Hematopoietic multipotent progenitor cell treated with erythropoietin and hydrocortisone succinate and interleukin-3 and kit ligand, for 4 days (in vitro differentiated cells): ENCODE measurements at places on chromosomes 2 and 18.
A peak's percentile ranks its signal among the peaks of the same experiment; 100 is the strongest.

GRCh38 chr2:234169674-234170073 is 119.2 kb downstream of the SPP2 start:
- DNase-seq, result no peak

GRCh38 chr2:222427646-222428301 is 3.4 kb downstream of the SGPP2 start:
- no peak for DNase-seq

- DNase-seq, result no peak
These were observed 476.7 kb downstream of the EPHA4 start for GRCh38 chr2:221095356-221095755.

DNA sequence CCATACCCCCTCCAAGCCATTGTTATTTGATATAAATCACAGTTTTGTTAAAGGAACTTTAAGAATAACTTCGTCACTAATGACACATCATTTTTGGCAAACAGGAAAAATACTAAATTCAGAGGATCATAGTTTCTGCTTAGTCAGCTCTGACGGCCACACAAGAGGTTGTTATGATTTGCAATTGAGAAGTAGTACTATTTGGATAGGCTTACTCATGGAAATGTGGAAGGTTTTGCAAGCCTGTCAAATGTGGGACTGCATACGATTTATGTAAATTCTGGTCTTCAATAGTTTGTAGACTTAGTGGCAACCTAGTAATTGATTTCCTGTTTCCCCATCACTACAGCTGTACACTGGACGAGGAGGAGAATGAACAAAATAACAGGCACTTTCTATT is 108.1 kb downstream of the ARHGEF33 start:
- DNase-seq, result peak; percentile 28

DNA sequence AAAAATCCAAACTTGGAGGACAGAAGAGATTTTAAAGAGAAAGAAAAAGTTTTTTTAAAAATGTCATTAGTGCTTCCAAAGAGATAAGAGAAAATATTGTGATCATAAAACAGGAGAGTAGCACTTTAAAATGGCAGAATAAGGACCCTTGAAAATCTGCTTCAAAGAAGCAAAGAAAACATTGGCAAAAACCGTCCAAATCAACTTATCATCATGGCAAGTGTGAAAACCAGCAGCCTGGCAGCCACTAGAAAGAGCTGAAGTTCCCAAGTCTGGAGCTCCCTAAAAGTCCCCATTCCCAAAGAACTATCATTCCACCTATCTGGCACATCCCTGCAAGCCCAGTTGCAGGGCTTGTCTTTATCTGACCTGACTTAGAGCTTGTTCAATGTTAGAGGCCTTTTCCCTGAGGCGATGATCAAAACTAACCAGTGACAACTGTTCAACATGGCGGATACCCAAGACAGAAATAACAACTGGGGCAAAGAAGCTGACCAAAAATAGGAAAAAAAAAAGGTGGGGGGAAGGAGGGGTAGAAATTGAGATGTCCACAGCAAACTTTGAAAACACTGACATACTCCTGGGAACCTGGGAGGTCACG is 24.6 kb upstream of the RNU4ATAC start:
- DNase-seq, result no peak

- DNase-seq, result no peak
These were observed 61.4 kb upstream of the ZBTB7C start for GRCh38 chr18:48470484-48471180.

DNA sequence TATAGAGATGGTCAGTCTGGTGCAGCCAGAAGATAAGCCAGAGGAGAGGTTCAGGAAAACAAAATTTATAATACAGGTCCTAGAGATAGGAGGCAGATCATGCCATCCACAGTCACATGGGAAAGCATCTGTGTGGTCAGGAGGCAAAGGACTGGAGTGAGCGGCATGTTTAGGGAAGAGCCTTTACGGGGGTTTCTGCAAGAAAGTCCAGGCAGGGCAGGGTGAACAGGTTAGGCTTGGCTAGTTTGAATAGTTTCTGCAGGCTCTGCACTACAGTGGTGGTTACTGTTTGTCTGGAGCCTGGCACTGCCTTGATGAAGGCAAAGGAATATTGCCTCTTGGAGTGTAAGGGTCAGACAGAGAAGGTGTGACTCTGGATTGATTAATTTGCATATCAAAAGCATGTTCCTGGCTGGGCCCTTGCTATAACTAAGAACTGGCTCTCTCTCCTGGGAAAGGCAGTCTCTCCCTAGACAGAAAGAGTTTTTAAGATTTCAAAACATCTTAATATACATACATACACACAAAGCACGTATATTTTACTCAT is 1034.7 kb upstream of the CHAC2 start:
- DNase-seq, result no peak

- no peak for DNase-seq
These were observed 416.6 kb upstream of the MEX3C start for GRCh38 chr18:51614033-51614432.

GRCh38 chr2:237896507-237896892 is 37.1 kb downstream of the RAMP1 start:
- no peak for DNase-seq

- no peak for DNase-seq
These were observed 5.9 kb upstream of the ZAP70 start for GRCh38 chr2:97707362-97708047.

DNA sequence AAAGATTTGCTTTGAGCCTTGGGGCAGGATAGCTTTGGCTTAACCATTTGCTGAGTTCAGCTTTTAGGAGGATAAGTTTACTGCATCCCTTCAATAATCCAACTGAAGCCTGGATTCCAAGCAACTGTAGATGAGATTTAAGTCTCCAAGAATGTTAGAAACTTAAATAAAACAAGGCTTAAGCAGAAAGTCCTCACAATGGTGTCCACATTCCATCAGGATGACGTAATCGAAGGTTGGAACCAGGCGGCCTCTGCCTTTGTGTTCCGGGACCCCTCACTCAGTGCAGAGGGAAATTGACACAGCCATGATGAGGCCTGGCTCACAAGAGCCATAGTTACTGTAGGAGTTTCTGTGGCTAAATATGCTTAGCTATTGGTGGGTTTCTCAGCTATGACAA is 260.4 kb downstream of the LPIN1 start:
- no peak for DNase-seq

GRCh38 chr2:238159071-238159539 is 335 bp downstream of the ERFE start:
- peak; percentile 66 for DNase-seq

GRCh38 chr18:36322408-36322728 is 24.9 kb downstream of the FHOD3 start:
- DNase-seq, result no peak

- DNase-seq, result no peak
These were observed 112.3 kb downstream of the PXDN start for GRCh38 chr2:1632002-1632348.

DNA sequence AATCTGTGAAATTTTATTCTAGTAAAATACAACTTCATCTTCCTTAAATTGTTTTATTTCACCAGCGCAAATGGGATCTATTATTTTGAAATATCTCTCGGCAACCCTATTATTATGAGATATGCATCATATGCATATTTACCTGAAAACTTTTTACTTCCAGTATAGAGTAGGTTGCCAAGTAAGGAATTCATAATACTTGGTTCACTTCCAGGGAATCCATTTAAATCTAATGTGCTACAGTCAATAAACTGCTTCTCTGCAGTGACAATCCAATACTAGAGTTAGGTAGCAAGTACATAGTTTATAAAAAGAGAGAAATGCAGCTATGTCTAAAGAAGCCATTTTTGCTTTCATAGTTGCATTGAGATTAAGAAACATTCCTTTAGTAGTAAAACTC is 88.8 kb upstream of the FAM117B start:
- DNase-seq, result no peak

DNA sequence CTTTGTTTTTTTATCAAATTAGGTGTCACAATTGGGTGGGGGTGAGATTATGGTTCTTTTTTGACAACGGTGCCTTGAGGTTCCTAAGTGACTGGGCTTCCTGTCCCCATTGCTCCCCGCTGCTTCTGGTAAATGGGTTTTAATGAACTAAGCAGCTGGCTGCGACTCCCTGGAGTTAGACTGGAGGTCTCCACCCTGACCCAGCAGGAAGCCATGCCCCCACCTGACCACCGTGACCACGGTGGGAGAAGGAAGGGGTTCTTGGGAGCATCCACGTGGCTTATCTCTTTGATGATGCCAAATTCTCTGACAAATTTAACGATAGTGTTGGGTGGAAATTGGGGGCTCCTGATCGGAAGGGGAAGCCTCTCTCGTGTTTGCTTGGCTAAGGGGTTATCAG is 12.2 kb downstream of the CNDP2 start:
- no peak for DNase-seq

DNA sequence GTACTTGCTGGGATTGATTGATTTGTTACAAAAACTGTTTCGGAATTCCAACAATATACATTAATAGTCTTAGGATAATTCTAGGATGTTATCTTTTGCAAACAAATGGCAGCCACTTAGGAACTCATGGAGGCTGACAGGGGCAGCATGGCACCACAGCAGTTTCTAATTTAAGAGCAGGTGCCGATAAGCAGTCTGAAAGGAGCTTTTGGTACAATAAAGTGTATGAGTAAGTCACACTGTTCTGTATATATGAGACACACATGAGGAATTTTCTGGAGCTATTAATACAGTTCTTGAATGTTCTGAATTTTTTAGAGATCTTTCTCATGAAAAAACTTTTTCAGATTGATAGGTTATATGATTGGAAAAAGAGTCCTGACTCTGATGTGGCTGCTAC is 52.2 kb downstream of the EIF5B start:
- DNase-seq, result no peak

DNA sequence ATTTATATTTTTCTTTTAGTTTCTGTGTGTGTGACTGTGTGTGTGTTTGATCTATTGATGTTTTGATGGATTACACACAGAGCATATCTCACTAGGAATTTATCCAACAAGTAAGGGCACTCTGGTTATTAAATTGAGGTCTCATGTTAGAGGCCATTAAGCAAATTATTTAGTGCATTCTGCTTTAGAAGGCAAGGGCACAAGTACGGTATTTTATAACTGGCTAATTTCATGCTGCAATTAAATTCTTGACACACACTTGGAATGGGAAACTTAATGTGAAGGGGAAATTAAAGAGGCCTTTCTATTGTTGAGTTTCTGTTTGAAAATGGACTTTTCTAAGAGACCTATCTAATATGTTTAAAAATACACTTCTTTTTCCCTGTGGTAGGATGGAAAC is 25.8 kb downstream of the NYAP2 start:
- DNase-seq, result no peak

DNA sequence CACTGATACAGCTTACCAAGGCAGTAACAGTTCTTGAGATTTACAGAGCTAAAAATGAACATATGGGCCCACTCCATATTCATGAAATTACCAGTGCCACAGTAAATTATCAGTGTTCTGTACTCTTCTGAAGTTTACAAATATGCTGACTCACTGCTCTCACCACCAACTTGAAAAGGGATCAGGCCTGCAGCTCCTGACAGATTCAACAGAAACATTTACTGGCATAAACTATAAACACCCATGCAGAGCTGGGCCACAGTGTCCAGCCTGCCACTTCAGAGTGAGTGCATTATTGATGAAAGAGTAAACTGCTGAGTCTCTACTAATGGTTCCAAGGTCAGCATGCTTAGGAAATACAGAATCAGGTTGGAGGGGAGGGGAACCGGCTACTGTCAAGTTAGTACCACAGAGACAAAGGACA is 83.1 kb downstream of the FARSB start:
- DNase-seq, result peak; percentile 87

DNA sequence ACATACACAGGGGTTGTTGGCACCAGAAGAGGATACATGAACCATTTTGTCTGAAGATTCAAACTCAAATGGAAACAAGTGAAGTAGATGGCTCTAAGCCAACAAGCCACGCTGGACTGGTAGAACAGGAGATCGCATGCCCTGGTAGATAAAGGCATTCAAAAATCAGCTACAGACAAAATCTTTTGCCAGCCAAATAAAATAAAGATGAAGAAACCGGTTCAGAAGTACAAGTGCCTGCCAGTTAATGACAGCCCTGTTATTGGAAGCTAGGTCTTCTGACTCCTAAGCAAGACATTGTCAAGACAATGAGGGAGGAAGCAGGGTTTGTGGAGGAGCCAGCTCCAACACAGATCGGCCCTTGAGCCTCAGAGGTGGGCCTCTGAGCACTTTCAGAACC is 52.3 kb downstream of the EHD3 start:
- DNase-seq, result peak; percentile 21

DNA sequence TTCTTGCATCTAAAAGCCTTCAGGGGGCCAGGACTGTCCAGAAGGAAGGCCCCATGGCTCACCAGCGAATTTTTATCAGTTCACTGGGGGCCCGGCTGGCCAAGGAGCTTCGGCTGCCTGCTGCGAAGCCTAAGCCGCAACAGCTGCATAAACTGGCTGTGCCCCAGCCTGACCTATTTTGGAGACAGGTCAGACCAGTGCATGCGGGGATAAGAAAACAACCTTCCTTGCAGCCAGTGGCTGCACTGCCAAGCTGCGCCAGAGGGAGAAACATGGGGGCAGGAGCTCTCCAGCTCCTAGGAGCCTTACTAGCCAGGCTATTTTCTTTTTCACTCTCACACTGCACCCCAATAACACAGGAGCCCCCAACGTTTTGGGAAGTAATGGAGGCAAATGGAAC is 15.2 kb downstream of the PAX3 start:
- no peak for DNase-seq

GRCh38 chr2:28370354-28370753 is 22.3 kb upstream of the FOSL2 start:
- no peak for DNase-seq

GRCh38 chr2:12543978-12544558 is 172.7 kb upstream of the TRIB2 start:
- no peak for DNase-seq

DNA sequence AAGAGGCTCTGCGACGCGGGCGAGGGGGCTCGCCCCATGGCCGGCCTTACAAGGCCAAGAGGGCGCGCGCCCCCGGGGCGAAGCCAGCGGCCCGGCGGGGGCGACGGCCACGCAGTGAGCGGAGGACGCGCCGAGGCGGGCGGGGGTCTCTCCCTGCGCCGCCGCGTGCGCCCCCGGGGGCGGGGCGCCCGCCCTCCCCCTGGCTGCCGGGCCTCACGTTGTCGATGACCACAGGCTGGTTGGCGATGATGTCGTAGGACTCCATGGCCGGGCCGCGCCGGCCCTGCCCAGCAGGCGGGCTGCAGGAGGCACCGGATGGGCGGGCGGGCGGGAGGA is 250 bp downstream of the ACTR1B start:
- DNase-seq, result no peak

DNA sequence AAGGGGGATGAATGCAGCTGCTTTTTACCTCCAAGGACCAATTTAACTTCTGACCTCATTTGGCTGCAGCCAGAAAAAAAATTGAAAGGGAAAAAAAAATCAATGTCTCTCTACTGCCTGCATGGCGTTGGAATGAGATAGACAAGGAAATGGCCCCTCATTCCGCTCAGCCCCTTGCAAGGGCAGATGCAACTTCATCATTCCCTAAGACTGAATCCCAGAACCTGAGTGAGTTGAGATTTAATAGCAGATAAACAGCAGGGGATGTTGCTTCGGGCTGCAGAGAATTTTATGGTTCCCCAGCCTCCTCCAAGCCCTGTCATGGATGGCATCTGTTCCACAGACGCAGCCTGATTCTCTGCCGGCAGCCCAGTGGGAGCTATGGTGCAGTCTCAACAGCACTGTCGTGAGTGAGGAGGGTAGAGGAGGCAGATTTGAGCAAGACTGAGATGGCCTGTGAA is 49.0 kb downstream of the CAPN13 start:
- no peak for DNase-seq
